NCI-H2029 treated with DMSO at 0.1 percent for 48 hours (cell line): ENCODE measurements at places on chromosomes 11 and 22.
A peak's percentile ranks its signal among the peaks of the same experiment; 100 is the strongest.

GRCh38 chr11:126461096-126461440 lies 105.6 kb downstream of the ST3GAL4 start:
- no peak for DNase-seq

DNA sequence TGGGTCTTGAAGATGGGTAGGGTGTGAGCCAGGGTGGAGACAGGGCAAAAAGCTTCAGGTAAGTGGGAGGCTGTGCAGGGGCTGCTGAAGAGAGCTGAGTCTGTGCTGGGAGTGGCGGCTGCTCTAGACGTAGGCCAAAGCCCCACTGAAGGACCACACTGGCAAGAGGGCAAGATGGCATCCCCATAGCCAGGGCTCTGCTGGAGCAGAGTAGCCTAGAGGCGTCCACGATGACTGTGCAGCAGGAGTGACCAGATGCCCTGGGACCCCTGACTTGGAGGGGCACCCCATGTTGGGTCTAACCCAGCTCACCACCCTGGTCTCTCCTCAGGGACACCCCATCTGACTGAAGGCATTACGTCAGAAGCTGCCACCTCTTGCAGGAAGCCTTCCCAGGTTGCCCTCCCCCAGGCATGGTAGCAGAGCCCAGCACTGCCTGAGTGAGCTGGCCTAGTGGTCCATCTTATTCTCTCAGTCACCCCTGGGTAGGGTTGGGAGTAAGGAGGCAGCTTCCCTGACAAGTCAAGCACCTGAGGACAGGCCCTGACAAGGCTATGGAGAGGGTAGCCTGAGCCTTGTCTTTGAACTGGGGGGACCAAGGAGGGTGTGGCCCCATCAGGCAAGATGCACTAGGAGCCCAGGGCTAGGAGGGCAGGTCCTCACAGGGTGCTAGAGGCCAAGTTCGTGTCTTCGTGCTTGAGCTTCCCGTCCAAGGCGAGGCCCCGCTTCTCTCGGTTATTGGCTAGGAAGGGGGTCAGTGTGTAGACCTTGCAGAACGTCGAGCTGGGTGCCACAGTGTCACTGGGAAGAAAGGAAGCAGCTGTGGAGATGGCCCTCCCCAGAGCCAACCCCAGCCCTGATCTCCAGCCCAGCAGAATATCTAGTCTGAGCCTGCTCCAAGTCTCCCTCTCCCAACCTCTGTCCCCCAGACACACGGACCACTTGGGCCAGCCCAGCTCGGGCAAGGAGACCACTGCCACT lies 33.1 kb downstream of the TPBGL start:
- DNase-seq = no peak

GRCh38 chr11:97832451-97832850 lies 1188.3 kb upstream of the CNTN5 start:
- no peak for DNase-seq

DNA sequence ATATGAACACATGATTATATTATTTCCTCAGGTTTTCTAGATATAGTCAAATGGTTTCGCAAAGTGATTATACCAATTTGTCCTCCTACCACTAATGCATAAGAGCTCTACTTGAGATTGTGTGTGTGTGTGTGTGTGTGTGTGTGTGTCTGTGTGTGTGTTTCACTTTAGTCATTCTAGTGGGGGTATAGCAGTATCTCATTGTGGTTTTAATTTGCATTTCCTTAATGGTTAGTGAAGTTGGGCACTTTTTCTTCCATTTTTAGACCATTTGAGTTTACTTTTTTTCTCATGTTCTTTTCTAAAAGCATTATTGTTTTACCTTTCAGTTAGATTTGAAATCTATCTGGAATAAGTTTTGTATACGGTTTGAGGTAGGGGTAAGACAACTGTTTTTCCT lies 12.9 kb downstream of the CAPN5 start:
- no peak for DNase-seq

DNA sequence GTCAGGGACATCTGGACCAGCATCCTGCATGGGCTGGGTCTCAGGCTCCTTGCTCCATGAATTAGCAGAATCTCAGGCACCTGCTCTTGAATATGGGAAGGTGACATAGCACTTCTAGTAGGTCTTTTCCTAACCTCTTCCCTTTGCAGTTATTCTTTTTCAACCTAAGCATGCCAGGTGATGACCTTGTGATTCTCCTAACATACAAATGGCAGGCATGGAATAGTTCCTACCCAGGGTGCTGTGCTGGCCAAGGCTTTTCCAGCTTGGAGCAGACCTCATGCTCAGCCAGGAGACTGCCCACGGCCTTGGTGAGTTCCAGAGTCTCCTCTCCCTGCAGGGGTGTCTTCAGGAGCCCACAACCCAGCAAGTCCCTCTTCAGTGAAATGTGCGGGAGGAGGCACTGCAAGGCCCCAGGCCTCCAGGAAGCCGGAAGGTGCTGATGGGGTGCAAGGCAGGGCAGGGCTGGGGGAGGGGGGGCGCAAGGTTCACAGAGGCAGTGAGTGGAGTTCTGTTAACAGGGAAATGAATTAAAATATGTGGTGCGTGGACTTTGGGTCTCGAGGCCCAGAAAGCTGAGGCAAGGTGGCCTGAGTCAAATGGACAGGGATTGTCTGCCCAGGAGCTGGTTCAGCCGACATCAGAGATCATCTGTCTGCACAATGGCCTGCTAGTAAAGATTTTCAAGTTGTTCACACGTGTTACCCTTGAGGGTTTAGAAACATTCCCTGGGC lies 75.9 kb upstream of the SEPTIN5 start:
- DNase-seq = no peak

DNA sequence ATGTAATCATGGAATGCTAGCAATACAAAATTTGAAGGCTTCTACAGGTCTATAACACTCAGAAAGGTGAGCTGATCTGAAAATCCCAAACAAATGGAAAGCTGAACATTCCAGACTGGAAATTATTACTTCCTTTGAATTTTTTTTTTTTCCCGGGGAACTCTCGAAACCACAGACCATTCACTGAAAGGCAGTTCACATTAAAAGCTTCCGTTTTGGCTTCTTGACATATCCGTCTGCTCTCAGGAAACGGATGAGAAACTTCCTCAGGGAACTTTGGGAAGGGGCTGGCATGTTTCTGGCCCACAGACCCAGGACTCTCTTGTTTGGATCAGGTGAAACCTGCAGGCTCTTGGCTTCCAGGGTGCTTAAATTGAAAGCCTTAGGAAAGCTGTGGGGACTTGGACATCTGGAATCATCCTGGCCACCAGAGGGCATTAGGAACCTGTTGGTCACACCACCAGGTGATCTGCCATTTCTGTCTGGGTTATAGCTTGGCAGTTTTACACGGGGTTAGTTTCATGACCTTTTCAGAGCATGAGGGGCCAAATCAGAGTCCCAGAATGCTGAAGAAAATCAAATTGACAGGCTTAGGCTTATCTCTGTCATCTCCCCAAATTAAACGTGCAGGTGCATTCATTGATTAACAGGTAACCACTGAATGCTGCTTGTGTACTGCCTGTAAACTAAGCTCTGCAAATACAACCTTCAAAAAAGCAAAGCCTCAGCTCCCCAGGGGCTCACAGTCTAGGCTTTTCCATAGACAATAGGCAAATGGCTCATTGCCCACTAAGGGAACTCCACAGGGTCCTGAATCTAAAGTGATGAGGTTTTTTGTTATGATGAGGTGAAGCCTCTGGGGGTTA lies 22.7 kb upstream of the GRAMD1B start:
- DNase-seq = peak; percentile 82

- no peak for DNase-seq
Observed at GRCh38 chr11:120238968-120239620, 846 bp upstream of the POU2F3 start.

DNA sequence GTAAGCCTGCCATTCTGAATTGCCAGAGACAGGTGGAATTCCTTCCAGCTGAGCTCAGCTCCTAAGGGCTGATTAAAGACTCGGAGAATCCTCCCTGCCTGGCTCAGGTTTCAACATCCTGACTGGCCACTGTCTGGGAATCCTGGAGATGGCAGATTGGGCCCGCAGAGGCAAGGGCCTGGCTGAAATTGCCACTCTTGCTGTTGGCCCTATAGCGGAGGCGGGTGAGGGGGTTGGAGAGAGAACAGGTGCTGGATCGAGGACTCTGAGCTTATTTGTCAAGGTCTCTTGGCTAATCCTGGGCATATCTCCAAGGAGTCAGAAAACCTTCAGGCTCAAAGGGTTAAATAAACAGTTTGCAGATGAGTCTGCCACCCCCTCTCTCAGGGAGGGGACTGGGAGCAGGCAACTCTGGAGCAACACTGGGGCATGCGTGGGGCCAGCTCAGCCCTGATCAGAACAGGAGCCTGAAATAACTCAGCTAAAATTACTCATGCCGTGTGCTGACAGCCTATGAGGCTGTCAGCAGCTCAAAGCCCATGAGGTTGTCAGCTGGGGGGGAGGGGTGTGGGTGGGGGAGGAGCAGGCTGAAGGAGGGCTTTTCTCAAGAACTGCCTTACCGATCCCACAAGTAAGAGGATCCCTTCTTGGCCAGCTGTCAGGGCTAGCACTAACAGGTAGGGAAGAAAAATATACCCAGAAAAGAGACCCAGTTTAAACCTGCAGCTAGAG lies 14.7 kb upstream of the MFRP start:
- DNase-seq = peak; percentile 91

DNA sequence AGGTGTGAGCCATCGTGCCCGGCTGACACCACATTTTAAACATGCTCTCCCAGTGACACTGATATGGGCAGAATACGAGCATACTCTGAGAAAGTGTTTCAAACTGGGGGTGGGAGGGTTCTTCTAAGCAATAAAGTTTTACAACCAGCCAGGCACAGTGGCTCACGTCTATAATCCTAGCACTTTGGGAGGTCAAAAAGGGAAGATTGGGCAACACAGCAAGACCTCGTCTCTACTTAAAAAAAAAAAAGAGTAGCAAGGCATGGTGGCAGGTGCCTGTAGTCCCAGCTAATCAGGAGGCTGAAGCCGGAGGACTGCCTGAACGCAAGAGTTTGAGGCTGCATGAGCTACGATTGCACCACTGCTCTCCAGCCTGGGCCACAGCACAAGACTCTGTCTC lies 2.2 kb downstream of the GANAB start:
- DNase-seq = no peak

GRCh38 chr11:120622189-120622875 lies 110.8 kb downstream of the GRIK4 start:
- peak; percentile 4 for DNase-seq

GRCh38 chr22:40044870-40045834 lies 50.4 kb downstream of the FAM83F start:
- no peak for DNase-seq

DNA sequence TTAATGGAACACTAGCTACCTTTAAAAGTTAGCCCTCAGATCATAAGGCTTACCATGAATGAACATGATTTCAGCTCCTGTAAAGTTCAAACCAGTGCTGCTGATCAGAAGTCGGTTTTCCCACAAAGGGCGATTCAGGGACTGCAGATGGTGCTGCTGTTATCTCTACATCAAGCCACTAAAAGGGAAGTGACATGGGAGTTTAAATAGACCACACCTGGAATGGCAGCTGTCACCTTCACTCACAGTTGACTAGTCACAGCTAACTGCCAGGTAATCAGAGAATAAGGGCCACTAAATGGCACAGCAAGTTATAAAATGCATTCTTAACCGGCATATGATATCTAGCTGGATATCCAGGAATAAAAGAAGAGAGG lies 581.1 kb upstream of the ARHGAP42 start:
- DNase-seq = no peak

GRCh38 chr11:102109896-102110760 lies at the start of gene YAP1:
YAP1 (plus strand) TSS chr11:102110447; CDS start chr11:102110849, 402 bp downstream.
- DNase-seq = no peak

DNA sequence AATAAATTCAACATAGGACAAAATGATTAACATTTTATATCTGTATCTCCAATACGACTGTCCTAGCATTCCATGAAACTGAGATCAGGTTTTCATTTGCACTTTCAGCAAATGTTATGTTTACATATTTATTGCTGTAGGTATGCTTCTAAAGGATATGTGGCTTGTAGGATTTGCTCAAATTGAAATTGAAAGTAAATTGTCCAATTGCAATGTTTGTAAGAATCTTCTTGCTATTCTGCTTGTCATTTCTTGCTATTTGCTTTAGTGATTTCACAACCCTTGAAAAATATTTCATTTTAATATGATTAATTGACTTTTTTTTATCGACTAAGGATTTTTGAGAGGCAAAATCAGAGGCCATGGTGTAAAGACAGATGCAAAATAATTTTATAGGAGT lies 904.2 kb upstream of the RAG2 start:
- DNase-seq = no peak

DNA sequence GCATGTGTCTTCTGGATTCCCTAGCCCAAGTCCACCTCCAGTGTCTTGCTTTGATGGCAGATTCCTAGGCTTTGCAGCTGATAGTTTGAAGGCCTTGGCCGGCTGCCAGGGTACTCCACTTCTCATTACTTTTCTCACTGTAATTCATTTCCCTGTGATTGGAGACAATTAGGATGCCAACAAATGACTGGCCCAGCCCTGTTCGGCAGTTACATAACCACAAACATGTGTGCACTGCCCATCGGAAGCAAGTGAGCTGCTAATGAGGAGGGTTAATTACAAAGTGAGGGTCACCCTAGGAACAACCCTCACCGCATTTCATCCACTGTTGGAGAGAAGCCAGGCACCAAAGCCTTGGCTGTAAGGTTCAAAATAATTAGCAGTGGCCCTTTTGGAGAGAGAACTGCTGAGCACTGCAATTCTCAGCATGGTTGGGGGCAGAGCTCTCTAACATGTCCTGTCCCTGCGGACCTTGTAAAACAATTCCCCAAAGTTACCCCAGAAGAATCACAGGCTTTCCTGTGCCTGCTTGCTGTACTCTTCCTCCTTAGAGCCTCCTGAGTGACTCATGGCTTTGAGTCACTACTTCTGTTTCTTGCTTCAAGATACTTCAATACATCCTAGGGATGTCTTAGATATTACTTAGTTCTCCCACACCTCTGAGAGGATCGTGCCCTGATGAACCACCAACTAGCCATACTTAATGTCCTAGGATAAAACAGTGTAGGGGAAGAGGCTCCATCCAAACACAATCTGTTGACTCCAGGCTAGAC lies 109.7 kb upstream of the GALNT18 start:
- DNase-seq = peak; percentile 62

GRCh38 chr11:61417670-61418069 lies 12.1 kb downstream of the CPSF7 start:
- no peak for DNase-seq

DNA sequence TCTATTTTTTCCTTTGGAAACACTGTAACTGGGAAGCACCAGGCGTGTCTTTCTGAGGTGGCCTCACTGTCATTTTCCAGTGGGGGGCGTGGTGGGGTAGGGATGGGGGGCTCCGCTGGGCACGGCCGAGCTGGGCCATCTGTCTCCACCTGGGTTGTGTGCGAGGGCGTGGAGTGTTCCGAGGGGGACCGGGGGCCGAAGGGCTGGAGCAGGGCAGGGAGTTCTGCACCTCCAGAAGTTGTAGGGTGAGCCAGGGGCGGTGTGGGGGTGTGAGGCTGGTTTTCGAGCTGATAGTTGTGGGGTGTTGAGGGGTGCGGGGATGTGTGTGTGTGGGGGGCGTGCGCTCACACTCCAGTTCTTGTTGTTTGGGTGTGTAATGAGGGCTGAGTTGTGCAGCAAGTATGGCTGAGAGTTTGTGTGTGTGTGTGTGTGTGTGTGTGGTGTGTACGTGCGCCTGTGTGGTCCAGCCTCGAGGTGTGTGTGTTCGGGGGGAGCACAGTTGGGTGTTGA lies 10.8 kb downstream of the YPEL4 start:
- DNase-seq = no peak
